ENCODE measurements at places on chromosomes 6 and 20.

- DNase-seq: no peak
These were observed 23.2 kb upstream of the XRN2 start for GRCh38 chr20:21279706-21280521.

DNA sequence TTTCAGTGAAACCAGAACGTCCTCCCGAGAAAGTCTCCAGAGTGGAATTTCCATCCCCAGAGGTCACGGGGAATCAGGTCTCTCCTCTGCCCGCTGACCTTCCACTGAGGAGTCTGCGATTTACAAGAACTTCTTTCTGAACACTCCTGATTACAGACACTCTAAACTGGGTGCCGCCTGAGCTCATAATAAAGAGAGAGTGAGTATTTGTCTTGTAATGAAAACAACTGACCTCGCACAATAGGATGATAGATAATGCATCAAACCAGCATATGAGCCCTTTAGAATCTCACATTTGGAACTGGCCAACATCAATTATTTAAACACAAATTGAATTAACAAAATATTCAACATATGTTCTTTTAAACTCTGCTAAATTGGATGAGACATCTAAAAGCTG lies 47.5 kb downstream of the DLL1 start:
- no peak for DNase-seq

- no peak for DNase-seq
These were observed 202.9 kb downstream of the GMPR start for GRCh38 chr6:16441262-16441661.

GRCh38 chr6:127547215-127547614 lies 28.1 kb upstream of the MTCL3 start:
- DNase-seq: no peak

GRCh38 chr6:125656287-125656870 lies 93.1 kb upstream of the HEY2 start:
- no peak for DNase-seq

DNA sequence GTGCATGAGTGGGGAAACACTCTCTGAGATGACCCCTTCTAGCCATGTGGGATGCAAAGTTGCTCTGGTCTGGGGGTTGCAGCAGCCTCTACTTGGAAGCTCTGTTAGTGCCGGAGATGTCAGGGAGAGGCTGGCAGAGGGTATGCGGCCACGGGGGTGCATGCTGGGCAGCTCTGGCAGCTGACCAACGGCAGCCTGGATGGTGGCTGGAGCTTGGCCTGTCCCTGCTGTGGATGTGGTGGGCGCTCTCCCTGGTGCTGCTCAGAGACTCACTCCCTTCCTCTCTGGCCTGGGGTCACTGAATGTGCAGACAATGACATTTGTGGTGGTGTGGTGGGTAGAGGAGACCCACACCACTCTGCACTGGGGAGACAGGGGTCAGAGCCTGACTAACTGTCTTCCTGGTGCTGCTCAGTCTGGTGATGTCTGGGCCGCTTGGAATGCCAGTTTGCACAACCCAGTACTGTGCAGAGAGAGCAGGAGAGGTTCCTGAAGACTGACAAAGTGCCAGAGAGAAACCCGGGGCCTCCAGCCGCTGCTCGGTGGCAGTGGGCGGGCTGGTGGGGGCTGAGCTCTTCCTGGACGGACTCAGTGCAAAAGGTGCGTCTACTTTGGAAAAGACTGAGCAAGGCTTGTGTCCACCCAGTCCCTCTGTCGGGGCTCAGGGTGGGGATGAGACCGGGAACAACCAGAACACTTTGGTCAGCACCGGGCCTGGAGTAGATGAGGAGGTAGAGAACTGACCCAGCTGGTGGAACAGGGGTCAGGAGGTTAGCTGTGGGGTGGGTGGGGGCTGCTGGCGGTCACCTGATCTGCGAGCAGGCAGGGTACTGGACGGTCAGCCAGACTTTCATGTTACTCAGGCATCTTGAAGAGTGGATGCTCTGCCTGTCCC lies 2.7 kb downstream of the MYT1 start:
- no peak for DNase-seq

DNA sequence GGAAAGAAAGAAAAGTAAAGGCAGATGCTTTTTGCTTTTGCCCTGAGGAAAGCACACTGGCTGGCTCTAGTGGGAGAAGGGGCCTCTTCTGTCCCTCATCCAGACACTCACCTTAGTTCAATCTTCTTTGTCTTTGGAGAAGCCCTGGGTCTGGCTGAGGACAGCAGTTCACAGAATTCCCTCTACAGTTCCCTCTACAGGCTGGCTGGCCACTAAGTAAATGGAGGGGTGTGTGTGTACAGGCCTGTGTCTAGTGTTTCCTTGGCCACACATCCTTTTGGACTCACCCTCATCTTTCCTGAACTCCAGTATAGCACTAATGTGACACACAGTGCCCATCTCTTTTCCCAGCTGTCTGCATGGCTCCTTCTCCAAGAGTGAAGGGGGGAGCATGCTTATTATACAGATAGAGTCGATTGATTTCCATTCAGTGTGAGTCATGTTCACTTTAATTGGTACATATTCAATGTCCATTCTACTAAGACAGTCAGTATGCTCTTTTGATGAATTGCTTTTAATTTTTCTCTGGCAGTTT lies 26.0 kb upstream of the CLVS2 start:
- no peak for DNase-seq

DNA sequence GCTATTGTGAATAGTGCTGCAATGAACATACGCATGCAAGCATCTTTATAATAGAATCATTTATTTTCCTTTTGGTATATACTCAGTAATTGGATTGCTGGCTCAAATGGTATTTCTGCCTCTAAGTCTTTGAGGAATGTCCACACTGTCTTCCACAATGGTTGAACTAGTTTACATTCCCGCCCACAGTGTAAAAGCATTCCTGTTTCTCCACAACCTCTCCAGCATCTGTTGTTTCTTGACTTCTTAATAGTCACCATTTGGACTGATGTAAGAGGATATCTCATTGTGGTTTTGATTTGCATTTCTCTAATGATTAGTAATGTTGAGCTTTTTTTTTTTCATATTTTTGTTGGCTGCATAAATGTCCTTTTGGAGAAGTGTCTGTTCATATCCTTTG lies 208.7 kb downstream of the PHF3 start:
- no peak for DNase-seq

DNA sequence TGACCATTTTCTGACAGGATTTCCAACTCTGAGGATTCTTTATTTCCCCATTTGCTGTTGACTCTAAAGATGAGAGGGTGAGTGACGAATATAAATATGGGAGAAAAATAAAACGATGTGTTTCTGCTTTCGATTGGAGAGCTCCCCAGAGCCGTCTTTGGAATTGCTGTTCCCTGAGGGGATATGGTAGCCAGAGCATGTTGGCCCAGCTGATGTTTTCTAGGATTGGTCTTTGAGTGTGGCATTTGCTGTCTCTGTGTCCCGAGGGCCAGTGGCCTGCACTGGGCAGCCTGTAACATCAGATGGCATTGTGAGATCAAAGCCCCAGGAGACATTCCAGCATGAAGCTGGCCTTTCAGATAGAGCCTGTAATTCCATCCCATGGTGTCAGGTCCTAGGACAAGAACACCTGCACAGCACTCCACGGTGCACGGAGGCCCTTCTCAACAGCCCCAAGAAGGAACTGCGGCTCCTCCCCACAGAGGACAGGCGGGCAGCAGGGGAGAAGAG lies 26.7 kb downstream of the PKIG start:
- no peak for DNase-seq

DNA sequence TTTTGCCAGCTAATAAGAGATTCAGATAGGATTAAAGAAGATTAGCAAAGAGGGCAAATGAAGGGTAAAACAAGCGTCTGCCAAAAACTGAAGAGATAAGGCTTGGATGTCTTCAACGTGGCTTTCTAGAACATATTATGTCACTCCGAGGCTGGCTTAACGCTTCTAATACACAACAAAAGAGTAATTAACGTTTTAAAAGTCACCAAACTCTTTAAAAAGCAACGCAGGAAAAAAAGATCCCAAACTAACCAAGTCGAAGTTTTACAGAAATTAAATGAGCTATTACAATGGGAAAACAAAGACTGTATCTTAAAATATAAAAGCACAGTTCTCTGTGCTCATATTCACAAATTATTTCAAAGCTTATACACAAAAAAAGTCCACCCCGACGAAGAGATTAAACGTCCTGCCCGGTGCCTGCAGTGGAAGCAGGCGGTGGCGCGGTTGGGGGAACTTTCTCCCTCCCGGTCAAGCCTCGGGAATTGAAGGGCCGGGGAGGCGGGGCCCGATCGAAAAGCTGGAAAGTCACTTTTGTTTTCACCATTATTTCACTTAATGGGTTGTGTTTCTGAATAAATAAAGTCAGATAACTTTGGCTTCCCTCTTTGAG lies 1.2 kb downstream of the MAK start:
- no peak for DNase-seq

- DNase-seq: no peak
These were observed 25.2 kb downstream of the TBX18 start for GRCh38 chr6:84738996-84739865.

- DNase-seq: no peak
These were observed 6.7 kb downstream of the FLOT1 start for GRCh38 chr6:30735668-30736314.

GRCh38 chr20:58833921-58834320 lies 16.8 kb downstream of the GNAS-AS1 start:
- no peak for DNase-seq

GRCh38 chr20:51898788-51899187 lies 96.5 kb upstream of the SALL4 start:
- no peak for DNase-seq

DNA sequence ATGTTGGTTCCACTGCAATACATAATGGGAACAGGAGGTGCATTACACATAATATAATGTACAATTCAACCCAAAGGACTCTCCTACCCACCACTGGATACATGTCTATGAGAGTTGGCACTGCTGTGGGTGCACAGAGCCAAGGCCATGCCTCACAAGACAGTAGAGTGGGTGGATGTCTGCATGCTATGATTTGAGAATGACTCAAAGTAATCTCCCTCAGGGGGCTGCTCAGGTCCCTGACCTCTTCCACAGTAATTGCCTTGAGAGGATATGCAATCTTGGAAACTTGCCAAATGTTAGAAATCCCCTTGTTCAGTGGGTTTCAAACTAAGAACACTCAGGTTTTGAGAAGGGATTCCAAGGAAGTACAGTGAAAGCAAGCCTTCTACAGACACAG lies 79.0 kb downstream of the ANKEF1 start:
- no peak for DNase-seq

GRCh38 chr6:159692303-159693127 lies 526 bp downstream of the SOD2 start:
- peak; percentile 67 for DNase-seq

- DNase-seq: no peak
These were observed 583.1 kb downstream of the TFAP2A start for GRCh38 chr6:9831783-9832182.

DNA sequence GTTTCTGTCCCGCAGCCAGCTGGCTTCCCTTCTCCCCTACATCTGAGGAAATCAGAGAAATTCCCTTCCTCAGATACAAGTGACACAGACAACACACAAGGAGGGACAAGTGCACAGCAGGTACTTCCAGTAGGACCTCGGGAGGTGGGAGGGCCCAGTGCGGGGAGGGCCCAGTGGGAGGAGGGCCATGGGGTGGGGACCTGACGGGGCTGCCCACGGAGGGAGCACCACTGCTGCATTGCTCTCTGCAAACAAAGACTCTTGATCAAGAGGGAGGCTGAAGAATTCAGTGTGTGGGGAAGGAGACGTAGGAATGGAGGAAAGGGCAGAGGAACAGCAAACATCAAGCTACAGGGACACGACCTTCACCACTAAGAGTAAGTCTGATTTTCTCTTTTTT lies 9.0 kb downstream of the TAP2 start:
- no peak for DNase-seq

GRCh38 chr6:24859132-24859531 lies 60.4 kb upstream of the ARMH2 start:
- no peak for DNase-seq

DNA sequence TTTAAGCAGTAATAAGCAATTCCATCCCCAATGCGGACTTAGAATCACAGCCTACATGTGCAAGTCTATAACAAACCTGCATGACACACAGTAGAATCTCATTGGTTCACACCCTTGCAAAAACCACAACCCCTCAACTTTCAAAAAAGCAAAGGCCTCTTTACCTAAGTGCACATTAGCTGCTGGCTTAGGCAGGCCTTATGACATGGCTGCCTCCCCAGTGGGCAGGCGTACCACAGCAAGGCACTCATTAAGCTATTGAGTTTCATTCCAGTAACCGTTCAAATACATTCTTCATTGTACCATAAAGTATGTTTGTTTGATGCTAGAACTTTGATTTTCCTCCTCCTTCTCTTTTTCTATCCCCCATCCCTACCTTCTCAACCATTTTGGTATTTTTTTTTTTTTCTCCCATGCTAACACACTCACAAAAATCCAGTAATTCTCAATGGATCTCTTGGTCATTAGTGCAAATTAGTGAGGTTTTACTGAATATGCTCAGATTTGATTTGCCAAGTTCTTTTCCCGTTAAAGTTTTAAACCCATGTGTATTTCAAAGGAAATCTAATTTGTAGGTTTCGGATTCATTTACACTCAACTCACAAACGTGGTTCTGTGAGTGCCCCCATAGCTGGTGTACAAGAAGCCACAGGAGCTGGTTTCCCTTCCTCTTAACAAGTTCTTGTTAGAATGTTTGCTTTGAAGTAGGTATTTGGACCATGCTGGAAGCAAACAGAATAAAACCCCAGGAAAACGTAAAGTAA lies 460.4 kb upstream of the RUNX2 start:
- DNase-seq: no peak

- DNase-seq: no peak
These were observed 164.6 kb upstream of the CDYL start for GRCh38 chr6:4611429-4612129.

GRCh38 chr6:134477991-134478635 lies 160.2 kb upstream of the SGK1 start:
- no peak for DNase-seq

DNA sequence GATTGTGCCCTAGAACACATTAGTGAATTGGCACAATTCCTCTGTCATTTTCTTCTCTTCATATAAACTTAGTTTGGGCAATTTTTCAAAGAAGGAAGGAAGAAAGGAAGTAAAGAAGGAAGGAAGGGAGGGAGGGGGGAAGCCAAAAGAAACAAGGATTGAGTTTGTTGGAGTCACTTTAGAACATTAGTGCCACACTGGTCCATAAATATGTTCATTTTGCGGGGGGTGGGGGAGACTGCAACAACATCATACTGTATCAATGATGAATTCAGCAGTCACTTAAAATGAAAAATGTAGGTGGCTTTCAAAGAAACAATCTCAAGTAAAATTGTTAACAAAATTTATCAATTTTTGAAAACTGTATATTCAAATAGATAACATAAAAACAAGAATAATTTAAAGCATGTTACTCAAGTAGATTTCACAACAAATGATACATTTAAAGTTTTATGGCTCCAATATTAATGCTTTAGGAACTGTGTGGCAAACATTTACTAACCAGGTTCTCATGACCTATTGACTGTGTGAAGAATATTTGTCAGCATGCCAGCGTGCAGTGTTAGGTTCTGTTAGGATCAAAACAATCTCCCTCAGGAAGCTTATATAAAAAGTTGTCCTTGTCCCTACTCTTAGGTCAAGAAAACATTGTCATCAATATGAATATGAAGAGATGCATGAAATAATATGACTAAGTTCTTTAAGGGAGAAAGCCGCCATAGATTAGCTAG lies 208.1 kb upstream of the AGPAT4 start:
- no peak for DNase-seq

- no peak for DNase-seq
These were observed 51.4 kb downstream of the ERMARD start for GRCh38 chr6:169802790-169803189.

GRCh38 chr20:15396900-15397299 lies 1059.5 kb upstream of the FLRT3 start:
- DNase-seq: no peak
